ENCODE measurements at places on chromosomes 6 and 20. TPM values are rescaled to one million over a fixed set of nuclear protein-coding genes. Genes with fewer than 3 reads are reported as not detected.

DNA sequence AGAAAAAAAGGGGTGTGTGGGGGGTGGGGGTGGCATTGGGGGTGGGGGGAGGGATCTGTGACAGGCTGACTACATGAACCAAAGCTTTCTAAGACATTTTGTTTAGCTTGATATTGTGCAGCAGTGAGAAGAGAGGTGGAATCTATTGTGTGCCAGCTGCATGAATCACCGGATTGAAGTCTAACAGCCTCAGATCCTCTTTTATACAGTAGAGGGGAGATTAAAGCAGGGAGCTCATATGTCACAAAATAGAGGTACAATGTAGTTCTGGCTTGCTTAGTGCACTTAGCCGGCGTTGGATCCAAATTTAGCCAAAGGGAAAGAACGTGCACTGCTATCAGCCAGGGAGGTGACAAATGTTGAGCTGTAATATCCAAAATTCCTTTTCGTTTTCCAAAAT lies 404.2 kb upstream of the CITED2 start:
- no peak overlapping the region for H3K4me3 ChIP-seq
- no peaks in the 10 kb centered on the region for H3K27me3 ChIP-seq
- no peak overlapping the region for H3K27ac ChIP-seq
- peaks cover 6% of the 10 kb centered on the region for H3K4me1 ChIP-seq

DNA sequence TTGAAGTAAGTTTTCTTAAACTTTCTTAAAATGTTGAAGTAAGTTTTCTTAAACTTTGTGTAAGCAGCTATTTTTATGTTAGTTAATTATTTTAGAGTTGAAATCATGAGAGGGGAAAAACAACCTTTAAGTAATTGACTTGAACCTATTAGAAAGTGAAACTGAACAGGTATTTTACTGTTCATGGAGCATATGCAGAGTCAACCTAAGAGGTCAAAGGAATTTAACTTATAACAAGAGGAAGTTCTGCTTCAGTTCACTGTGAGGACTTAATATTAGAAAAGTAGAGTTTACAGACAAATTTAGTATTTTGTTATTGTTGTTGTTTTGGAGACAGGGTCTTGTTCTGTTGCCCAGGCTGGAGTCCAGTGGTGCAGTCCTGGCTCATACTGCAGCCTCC lies 38.0 kb downstream of the CDYL start:
- no peaks in the 10 kb centered on the region for H3K36me3 ChIP-seq
- H3K27me3 ChIP-seq: no peaks in the 10 kb centered on the region
- no peaks in the 10 kb centered on the region for H3K4me1 ChIP-seq
- H3K27ac ChIP-seq: no peak overlapping the region
- no peak for DNase-seq
- H3K4me3 ChIP-seq: no peak overlapping the region

GRCh38 chr6:56683882-56684281 lies 41.2 kb upstream of the DST start:
- no peak for DNase-seq
- H3K4me1 ChIP-seq: no peaks in the 10 kb centered on the region
- no peak overlapping the region for H3K4me3 ChIP-seq

GRCh38 chr6:111771094-111771432 lies 102.2 kb downstream of the FYN start:
- H3K4me1 ChIP-seq: peaks cover 22% of the 10 kb centered on the region
- no peak overlapping the region for H3K4me3 ChIP-seq
- H3K36me3 ChIP-seq: peaks cover 17% of the 10 kb centered on the region
- H3K27me3 ChIP-seq: no peaks in the 10 kb centered on the region
- H3K27ac ChIP-seq: no peak overlapping the region

Gene C6orf141
- total RNA-seq: 1.3 TPM

Measured in spinal cord (tissue), 10 donors.